ENCODE measurements at places on chromosomes 2 and 18.
A peak's percentile ranks its signal among the peaks of the same experiment; 100 is the strongest.

GRCh38 chr2:235940330-235940729, 227.9 kb downstream of the GBX2 start:
- peaks cover 3% of the 10 kb centered on the region for H3K27me3 ChIP-seq
- H3K27ac ChIP-seq: no peak overlapping the region
- no peaks in the 10 kb centered on the region for H3K36me3 ChIP-seq
- no peak for DNase-seq
- no peak overlapping the region for H3K4me3 ChIP-seq

DNA sequence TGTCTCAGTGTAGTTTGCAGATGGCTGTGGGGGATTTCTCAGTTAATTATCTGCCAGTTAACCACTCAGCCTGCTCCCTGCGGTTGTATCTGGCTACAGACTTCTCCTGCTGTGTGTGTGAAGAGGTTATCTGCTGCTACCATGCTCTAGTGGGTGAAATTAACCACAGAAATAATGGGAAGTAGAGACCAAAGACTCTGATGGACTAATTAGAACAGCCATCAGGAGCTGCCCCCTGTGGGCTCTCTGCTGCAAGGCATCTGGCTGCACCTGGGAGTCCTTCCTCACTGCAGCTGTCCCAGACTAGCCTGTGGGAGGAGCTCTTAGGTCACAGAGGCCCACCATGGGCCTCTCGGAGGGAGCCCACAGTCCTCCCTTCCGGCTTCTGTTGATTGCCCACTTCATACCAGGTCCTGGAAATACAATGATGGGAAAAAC, 66.6 kb downstream of the CTIF start:
- no peak overlapping the region for H3K4me3 ChIP-seq
- H3K27me3 ChIP-seq: peaks cover 8% of the 10 kb centered on the region
- H3K36me3 ChIP-seq: peaks cover 9% of the 10 kb centered on the region
- DNase-seq: no peak

GRCh38 chr2:12032975-12033374, 286.5 kb downstream of the LPIN1 start:
- DNase-seq: no peak
- peaks cover 3% of the 10 kb centered on the region for H3K36me3 ChIP-seq
- peak overlapping the region; percentile 39 for H3K4me3 ChIP-seq

DNA sequence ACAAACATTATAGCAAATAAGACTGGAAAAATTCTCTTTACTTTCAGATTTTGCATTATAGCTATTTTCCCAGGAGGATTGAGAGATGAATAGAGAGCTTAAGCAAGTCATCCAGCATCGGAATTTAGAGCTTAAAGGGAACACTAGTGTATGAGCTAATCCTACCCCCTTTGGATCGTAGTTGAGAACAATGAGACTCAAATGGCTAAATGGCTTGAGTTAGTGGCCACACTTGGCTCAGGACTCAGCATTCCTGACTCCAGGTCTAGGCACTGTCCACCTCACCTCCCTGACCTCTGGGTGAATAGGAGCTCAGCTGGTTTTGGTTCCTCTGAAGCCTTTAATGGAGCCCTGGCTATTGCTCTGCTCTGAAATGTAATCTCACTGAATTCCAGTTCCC, 97.5 kb upstream of the CXCR4 start:
- H3K4me3 ChIP-seq: no peak overlapping the region
- no peaks in the 10 kb centered on the region for H3K36me3 ChIP-seq
- no peak overlapping the region for H3K27ac ChIP-seq
- H3K4me1 ChIP-seq: peaks cover 64% of the 10 kb centered on the region
- H3K27me3 ChIP-seq: no peaks in the 10 kb centered on the region

- no peak overlapping the region for H3K27ac ChIP-seq
- H3K4me3 ChIP-seq: no peak overlapping the region
- H3K4me1 ChIP-seq: no peaks in the 10 kb centered on the region
- no peaks in the 10 kb centered on the region for H3K36me3 ChIP-seq
Observed at GRCh38 chr18:43664487-43665008, 387.3 kb upstream of the SYT4 start.

DNA sequence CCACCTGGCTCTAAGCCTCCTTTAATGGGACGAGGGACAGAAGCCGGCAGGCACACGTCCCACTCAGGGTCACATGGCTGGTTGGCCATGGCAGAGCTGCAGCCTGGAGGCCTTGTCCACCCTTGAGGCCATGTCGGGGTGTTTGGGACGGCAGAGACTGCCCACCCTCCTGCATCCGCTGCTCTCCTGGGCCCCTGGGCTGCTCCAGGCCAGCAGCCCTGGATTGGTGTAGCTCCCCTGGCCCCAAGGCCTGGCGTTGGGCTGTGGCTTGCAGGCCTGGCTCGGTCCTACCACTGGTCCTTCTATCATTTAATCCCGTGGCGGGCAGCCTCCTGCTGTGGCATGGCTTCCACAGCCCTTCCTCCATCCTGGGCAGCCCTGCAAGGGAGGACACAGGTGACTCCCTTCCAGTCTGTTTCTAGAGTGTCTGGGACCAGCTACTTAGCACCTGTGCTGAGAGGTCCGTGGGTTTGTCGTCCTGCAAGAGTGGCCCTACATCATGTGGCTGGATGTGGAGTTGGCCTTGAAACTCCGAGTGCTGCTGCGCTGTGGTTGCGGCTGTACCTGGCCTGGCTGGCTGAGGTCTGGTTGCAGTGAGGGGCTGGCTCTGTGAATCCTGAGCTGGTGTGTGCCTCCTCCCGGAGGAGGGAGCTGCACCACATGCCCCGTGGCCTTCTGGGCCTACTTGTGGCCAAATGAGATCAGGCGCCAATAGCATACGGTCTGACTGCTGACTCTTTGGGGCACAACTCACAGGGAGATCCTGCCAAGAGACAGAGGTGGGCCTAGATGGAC, 67.3 kb downstream of the SH3RF3 start:
- peaks cover 1% of the 10 kb centered on the region for H3K27me3 ChIP-seq
- no peak overlapping the region for H3K27ac ChIP-seq
- no peaks in the 10 kb centered on the region for H3K36me3 ChIP-seq
- no peak for DNase-seq

GRCh38 chr2:105883911-105884694, 139.4 kb downstream of the NCK2 start:
- peaks cover 29% of the 10 kb centered on the region for H3K4me1 ChIP-seq
- no peak overlapping the region for H3K4me3 ChIP-seq
- DNase-seq: no peak
- H3K36me3 ChIP-seq: peaks cover 49% of the 10 kb centered on the region

- H3K36me3 ChIP-seq: no peaks in the 10 kb centered on the region
- H3K4me1 ChIP-seq: no peaks in the 10 kb centered on the region
- H3K27me3 ChIP-seq: peaks cover 4% of the 10 kb centered on the region
- DNase-seq: no peak
Observed at GRCh38 chr18:75405351-75405750, 22.2 kb downstream of the SMIM21 start.

GRCh38 chr2:181683518-181684453, 3.5 kb upstream of the NEUROD1 start:
- peaks cover 45% of the 10 kb centered on the region for H3K27me3 ChIP-seq
- peak overlapping the region; percentile 47 for H3K4me3 ChIP-seq
- H3K36me3 ChIP-seq: peaks cover 1% of the 10 kb centered on the region
- no peak for DNase-seq
- H3K27ac ChIP-seq: peak overlapping the region; percentile 17
- H3K4me1 ChIP-seq: peaks cover 29% of the 10 kb centered on the region

DNA sequence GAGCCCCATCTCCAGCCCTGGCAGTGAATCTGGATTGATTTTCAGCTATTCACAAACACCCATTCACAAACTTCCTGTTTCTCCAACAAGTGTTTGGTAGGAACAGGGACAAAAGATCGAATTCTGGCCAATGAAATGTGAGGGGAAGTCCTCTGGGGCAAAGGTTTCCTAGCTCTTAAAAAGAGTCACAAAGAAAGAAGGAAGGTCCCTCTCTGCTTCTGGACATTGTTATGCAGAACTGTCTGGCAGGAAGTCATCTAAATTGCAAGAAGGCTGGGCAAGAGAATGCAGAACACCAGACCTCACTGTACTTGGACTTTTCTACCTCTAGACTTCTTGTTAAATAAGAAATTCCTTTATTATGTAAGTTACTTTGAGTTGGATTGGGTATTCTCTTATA, 137.3 kb downstream of the CCDC148 start:
- DNase-seq: no peak
- peaks cover 2% of the 10 kb centered on the region for H3K4me1 ChIP-seq
- H3K36me3 ChIP-seq: no peaks in the 10 kb centered on the region

GRCh38 chr2:186746584-186746983, 52.7 kb downstream of the FAM171B start:
- no peak overlapping the region for H3K27ac ChIP-seq
- H3K4me3 ChIP-seq: no peak overlapping the region
- H3K27me3 ChIP-seq: no peaks in the 10 kb centered on the region
- no peaks in the 10 kb centered on the region for H3K4me1 ChIP-seq

DNA sequence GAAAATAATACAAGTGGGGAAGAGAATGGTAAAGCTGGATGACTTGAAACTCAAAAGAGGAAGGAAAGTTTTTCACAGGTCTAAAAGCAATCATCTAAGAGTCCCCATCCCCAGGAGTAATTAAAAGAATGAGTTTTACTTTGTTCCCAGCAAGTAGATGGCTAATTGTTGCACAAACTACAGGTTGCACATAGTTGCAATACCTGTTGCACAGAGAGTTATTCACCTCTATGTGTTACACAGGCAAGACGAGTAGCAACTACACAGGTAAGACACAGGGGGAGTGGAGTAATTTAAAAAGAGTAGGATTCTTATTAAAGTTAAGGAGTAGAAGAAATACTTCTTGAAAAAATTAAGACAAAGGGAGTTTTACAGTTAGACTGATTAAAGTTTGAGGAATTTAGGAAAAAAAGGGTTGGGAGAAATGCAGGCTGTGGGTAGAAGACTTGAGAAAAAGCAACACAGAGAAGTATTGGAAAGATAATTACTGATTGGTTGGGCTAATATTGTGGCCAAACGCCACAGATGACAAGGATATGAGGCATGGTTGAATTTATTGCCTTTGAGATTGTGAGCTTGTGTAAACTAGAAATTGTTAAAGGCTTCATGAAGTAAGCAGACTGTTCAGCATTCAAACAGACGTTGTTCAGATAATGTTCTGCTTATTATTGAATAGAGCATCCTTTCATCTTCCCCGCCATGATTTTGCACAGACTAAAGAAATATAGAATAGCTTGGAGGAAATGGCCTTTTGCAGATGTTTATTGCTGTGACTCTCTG, 699.3 kb downstream of the NR4A2 start:
- no peak overlapping the region for H3K27ac ChIP-seq
- no peaks in the 10 kb centered on the region for H3K27me3 ChIP-seq
- H3K4me3 ChIP-seq: no peak overlapping the region

GRCh38 chr18:62939926-62940325, 224.6 kb downstream of the PHLPP1 start:
- H3K36me3 ChIP-seq: peaks cover 3% of the 10 kb centered on the region
- H3K27me3 ChIP-seq: no peaks in the 10 kb centered on the region
- no peak overlapping the region for H3K27ac ChIP-seq
- H3K4me1 ChIP-seq: peaks cover 9% of the 10 kb centered on the region
- no peak overlapping the region for H3K4me3 ChIP-seq
- DNase-seq: no peak

DNA sequence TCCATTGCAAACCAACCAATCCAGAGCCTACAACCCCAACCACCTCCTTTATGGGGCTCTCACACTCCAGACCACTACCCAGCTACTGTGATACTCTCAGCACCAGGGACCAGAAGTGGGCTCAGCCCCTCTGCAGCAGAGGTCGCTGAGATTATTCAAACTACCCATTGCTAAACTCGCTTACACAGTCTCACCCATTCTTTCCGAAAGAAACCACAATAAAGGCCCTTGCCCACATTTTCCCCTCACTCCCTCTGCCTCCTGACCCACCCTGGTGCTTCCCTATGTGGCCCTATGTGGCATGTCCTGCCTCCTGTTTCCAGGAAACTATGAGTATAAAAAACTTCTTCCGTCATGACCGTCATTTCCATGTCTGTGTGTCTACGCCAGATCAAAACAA, 10.7 kb downstream of the TEX51 start:
- no peak overlapping the region for H3K4me3 ChIP-seq
- peaks cover 1% of the 10 kb centered on the region for H3K36me3 ChIP-seq
- H3K27ac ChIP-seq: no peak overlapping the region
- H3K4me1 ChIP-seq: peaks cover 4% of the 10 kb centered on the region

- no peak for DNase-seq
- peaks cover 4% of the 10 kb centered on the region for H3K4me1 ChIP-seq
- no peak overlapping the region for H3K4me3 ChIP-seq
- peaks cover 12% of the 10 kb centered on the region for H3K36me3 ChIP-seq
- H3K27me3 ChIP-seq: no peaks in the 10 kb centered on the region
- H3K27ac ChIP-seq: no peak overlapping the region
Observed at GRCh38 chr18:41974796-41975201, 19.8 kb downstream of the PIK3C3 start.
